NCI-H82 (cell line): ENCODE measurements at places on chromosomes 4 and X.

DNA sequence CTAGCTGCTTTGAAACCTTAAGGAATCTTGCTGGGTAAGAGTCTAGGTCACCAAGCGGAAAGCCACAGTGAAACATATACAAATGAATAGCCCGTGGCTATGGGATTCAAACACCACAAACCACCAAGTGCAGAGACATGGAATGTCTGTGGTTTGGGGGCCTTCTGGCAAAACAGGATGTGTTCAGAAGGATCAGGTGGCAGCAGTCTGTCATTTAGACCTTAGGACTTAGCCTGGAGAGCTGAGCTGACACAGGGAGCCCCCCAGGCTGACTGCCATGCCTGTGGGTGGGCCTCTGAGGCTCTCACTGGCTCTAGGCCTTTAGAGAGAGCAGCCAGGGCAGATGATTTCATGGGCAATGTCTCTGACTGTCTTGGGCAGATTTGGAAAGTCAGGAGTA is 225.6 kb downstream of the FBXW7 start:
- DNase-seq, result no peak

GRCh38 chr4:121980643-121981042 is 28.8 kb upstream of the TRPC3 start:
- no peak for DNase-seq

- DNase-seq, result no peak
Measured at GRCh38 chr4:86749121-86749520, 100.1 kb downstream of the SLC10A6 start.

GRCh38 chr4:99586322-99586721 is 11.7 kb downstream of the MTTP start:
- no peak for DNase-seq

GRCh38 chrX:154548028-154548316 is 552 bp downstream of the IKBKG start:
- no peak for DNase-seq
